ENCODE measurements at places on chromosomes 7 and 10.
A peak's percentile ranks its signal among the peaks of the same experiment; 100 is the strongest.

DNA sequence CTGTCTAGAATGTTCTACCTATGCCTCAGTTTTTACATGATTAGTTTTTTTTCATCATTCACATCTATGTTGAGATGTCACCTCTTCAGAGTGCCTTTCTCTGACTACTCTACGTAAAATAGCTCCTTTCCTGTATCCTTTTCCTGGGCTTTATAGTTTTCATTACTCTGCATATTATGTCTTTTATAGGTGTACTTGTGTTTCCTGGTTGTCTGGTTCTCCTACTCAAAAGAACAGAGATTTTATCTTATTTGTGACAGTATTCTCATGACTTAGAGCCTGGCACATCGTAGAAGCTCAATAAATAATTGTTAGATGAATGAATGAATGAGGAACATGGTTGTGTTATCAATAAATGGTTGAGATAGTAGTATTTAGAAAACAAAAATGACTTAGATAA lies 17.9 kb downstream of the STEAP1 start:
- no peak for DNase-seq

DNA sequence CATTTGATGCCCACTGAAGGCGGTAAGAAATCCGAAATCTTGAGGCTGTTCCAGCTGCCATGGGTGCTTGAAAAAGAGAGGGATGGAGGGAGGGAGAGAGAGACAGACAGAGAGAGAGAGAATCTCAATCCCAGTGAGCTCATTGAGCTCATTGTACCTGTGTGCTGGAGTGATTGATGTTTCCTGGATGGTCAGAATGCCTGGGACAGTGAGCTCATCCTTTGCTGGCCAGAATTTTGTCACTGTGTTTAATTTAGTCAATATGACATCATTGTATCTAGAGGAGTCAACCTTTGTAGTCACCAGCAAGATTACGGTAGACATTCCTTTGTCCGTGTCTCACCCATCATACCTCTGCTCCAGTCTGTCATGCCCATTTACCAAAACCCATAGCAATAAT lies 625.4 kb upstream of the POM121L12 start:
- DNase-seq = no peak

DNA sequence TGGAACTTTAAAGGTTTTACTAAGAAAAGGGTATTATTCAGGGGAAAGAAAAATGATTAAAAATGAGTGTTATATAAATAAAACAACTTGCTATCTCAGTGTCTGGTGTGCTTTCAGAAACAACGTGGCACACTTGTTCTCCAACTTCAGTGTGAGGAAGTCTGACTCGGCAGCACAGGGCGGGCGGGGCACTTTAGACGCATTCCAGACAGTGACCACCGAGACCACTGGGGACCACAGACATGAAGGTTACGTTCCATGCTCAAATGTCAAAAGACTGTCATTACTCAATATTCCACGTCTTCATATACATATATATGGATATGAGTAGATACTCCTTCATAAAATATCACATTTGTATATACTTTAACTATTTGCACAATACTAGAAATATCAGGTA lies 87.0 kb downstream of the LARP4B start:
- DNase-seq = peak; percentile 63

DNA sequence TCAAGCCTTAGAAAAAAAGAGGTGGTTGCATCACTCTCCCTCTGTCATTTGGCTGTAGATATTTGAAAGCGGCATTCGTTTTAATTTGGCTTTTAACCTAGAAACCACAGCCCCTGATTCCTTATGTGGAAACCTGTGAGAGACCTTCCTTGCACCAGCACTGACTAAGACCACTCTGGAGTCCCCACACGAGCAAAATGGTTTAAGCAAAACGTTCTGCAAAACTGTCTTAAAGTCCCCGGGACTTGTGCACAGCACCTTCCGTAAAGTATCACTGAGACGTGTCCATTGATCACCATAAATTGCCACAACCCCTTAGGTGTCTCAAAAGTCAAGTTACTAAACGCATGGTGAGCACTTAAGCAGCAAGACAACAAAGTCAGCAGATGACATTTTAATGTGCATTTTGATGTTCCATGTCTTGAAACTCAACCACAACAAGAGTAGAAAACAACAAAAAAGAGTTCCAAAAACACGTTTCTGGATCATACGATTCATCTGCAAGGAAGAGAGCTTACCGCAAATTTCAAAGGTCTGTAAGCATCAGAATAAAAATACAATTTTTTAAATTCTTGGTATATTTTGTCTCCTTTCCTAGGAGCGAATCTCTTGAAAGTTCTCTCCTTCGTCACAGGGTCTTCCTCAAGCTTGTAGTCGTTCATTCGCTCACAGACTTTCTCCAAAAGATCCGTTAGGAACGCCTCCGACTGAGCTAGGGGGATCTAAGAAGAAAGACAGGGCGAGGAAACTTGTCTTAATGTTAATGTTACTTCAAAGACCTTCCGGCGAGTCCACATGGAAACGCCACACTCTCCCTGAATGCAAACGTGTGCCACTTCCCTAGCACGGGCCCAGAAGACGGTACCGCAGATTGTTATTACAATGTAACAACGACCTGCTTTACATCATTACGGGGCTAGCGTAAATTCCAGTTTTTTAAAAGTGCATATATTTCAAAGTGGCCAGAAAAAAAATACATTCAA lies 37.7 kb downstream of the CNPY1 start:
- DNase-seq = no peak

DNA sequence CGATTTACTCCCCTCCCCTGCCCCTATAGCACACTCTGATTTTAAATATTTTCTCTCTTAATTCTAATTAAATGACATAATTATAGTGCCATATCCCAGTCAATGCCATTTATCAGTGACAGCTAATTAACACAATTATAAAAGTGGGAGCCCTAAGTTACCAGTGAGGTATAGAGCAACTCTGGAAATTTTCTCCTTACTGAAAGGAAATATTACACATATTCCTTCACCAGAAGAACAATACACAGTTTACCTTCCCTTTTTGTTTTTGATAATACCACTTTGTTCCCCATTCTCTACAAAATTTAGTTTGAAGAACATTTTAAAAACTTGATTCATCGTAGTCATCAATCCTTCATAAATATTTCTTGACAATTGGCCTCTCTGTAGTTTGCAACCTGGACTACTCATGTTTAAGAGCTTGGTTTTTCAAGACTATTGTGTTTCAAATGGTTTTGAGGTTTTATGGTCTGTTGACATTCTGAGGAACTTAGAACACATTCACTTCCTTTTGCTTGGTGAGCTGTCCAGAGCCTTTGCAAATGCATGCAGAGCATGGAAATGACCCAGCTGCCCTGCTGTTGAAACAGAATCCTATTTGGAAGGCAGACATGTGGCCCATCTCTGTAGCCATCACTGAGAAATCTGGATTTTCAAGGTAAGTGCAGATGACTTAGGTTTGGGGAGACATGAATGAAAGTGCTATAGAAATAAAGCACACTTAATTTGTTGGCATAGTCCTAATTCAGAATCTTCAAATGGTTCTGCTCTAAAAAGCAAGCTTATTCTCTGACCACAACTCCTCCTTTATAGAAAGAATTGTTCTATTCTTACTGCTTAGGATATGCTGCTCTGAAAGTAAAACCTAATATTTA lies at the start of gene GPR141:
Gene GPR141, plus strand, starts transcription at position 521 of the 875 bp plus-strand sequence. CDS start 56,628 bp downstream, outside the sequence.
- DNase-seq = no peak

GRCh38 chr10:67836488-67836887 lies 1.5 kb downstream of the DNAJC12 start:
- DNase-seq = no peak

DNA sequence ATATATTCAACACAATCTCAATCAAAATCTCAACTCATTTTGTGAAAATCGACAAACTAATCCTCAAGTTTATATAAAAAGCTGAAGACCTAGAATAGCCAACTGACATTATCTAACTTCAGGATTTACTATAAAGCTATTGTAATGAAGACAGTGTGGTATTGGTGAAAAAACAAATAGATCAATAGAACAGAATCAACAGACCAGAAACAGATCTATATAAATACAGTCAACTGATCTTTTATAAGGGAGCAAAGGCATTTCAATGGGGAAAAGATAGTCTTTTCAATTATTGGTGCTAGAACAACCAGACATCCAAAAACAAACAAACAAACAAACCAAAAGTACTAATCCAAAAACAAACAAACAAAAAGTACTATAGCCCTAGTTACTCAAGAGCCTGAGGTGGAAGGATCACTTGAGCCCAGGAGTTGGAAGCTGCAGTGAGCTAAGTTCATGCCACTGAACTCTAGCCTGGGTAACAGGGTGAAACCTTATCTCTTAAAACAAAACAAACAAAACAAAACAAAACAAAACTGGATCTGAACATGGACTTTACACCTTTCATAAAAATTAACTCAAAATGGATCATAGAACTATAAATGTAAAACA lies 26.6 kb upstream of the AKR1D1 start:
- no peak for DNase-seq

DNA sequence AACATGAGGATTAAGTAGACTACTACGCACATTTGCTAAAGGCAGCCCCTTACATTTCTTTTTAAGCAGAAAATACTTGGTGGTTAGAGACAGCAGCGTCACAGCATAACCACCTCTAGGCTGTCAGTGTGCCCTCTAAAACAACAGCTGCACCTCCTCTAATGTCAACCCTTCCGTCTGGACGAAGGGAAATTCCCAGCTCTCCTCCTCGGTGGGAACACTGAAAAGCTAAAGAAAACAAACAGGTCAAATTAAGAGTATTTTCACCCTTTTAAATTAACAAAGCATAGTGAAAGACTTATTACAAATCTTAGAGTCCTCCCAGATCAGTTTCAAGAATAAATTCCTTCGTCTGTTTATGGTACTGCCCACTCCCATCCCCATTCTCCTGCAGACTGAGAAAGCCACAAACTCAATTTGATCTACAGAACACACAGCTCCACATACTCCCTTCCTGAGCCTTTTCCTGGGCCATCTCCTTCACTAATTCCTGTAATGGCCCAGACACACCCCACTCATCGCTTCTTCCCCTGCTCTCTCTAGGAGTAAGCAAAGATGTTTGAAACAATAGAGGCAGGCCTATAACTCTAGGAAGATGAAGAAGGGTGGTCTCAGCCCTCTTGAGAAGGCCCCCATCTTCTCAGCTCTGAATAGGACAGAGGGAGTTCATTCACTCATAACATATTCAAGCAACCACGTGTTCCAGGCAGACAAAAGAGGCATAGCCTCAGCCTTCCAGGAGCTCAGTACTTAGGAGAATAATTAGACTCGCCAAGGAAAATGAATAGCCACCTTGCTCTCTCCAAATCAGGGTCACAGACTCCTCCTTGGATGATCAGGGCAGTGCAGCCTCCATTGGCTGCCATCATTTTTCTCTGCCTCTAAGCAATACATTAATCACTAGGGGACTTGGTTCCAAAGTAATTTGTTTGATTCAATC lies 47.5 kb upstream of the HNRNPH3 start:
- no peak for DNase-seq

DNA sequence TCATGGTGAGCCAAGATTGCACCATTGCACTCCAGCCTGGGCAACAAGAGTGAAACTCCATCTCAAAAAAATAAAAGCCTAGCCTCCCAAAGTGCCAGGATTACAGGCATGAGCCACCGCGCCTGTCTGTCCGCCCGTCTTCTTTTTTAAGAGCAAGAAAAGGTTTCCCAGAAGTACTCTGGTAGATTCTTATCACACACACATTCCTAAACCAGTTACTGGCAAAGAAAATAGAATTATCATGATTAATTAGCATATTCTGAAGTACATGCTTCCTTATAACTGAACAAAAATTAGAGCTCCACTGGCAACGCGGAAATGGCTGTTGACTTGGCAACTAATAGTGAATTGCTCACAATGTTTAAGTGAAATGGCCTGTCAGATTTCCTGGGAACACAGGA lies 87.0 kb downstream of the ADK start:
- DNase-seq = peak; percentile 32

DNA sequence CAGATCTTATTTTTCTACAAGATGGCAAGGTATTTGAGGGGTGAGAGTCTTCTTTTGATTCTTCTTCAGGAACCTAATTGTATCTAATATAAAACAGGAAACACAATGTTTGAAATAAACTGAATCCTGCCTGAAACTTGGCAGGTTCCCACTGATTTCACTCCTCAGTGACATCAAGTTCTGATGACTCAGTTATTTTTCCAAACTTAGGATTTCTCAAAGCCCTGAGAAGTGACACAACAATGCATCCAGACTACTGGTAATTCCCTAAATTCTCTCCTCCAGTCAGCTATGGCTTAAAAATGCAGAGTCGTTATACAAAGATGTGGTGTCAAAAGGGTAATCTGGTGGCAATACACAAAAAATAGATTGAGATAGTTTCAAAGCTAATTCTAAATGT lies 80.9 kb downstream of the ABLIM1 start:
- DNase-seq = peak; percentile 63

DNA sequence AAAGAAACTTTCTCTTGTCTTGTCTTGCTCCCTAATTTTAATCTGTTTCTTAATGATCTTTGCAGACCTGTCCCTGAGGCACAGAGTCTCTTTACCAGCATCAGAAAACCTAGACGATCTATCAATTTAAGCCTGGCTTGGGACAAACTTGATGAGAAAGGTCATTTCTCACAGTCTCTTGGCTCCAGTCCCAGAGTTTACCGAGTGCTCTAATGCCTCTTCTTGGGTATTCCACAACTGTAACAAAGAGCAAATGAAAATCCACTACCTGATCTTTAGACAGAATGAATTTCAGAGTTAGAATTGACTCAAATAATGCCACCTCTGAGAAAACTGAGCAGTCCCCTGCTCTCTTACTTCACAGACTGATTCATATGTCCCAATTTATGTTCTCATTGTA lies 106.4 kb upstream of the DNAJB12 start:
- no peak for DNase-seq

DNA sequence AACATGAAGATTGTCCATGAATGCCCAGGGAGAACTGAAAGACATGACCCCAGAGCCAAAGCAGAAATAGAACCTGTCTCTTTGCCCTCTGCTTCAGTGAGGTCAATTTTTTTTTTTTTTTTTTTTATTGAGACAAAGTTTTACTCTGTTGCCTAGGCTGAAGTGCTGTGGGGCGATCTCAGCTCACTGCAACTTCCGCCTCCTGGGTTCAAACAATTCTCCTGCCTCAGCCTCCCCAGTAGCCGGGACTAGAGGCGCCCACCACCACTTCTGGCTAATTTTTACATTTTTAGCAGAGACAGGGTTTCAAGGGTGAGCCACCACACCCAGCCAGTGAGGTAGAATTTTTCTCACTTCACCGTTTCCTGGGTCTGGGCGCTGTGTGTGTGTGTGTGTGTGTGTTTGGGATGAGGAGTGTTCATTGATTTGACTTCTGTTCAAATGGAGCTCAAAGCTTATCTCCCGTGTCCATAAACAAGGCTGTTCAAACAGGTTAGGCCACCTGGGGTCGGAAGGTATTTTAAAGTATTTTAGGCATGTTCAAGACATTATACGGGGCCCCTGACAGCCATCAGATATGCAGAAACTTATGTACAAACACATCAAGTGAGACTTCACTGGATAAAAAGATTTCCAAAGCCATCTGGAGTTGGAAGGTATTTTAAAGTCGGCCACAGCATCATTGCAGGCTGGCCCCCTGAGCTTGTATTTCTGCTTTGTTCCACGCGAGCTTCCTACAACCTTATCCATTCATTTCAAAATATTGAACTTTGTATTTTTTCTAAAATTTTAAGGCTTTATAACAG lies 93.8 kb downstream of the MAP3K8 start:
- DNase-seq = no peak

DNA sequence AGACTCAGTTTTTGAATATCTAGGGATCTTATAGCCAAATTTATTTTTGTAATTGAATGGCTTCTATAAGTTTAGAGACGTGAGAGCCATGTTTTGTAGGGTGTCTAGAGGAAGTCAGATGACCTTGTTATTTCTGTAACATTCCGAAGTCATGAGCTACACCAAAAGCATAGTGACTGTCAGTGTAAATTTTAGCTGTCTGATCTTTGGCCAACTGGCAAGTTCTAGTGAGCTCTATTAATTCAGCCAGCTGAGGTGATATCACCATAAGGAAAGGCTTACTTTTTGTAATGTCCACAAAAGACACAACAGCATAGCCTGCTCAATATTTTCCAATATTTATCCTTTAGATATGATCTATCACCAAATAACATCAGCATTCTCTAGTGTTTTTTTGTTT lies 9.9 kb upstream of the NT5C3A start:
- peak; percentile 47 for DNase-seq

All from brain microvascular endothelial cell (primary cell).